ENCODE measurements at places on chromosomes 1 and 21. TPM values are rescaled to one million over a fixed set of nuclear protein-coding genes. Genes with fewer than 3 reads are reported as not detected.

The HMGCS2 gene
- not detected for total RNA-seq

The CD5L gene
- not detected for total RNA-seq

DNA sequence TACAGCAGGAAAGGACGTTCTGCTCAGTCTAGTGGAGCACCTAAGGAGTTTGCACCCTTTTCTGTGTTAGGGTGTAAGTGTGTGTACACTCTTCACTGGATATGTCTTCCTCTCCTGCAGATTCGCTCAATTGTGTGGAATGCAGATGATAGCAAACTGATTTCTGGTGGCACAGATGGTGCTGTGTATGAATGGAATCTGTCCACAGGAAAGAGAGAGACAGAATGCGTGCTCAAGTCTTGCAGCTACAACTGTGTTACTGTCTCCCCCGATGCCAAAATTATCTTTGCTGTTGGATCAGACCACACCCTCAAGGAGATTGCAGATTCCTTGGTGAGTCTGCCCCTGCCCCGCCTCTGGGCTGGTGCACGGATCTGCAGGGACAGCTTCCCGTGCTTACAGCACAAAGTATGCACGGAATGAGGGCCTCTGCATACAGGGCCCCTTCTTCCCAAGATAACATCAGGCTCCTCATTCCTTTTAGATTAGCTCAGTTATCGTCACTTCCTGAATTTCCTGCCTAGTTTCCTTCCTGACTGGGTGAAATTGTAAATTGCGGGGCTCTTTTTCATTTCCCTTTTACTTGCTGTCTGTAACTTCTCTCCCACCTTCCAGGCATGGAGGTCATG is 34.6 kb downstream of the CFAP57 start:
- no peak for DNase-seq

DNA sequence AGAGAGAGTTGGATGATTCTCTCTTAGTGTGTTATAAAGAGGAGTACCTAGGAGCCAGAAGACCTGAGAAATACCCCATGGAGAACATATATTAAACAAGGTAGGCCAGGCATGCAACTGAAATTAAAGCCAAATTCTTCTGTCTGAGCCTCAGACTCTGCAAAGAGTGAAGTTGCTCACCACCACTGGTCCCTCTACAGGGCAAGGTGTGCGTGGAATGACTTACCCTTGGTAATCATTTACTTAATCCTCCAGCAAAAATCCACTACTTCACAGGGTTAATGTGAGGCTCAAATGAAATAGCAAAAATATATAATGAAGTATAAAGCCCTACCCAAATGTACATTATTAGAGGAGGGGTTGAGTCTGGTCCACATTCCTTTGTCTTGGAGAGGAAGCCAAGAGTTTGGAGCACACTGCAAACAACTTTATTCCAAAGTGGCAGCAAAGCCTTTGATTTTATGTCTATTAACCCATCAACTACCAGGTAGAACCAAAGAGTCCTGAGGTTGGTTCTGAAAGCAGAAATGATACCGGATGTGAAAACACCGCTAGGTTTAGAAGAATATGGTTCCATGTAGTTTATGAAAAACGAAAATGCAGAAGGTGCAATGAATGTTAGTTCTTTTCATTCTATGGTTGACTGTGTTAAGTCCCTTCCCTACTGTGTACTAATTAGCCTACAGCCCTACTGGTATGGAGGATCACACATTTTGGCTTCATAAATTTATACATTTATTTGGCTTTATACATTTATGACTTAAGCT is 8.5 kb downstream of the SSR2 start:
- no peak for DNase-seq

DNA sequence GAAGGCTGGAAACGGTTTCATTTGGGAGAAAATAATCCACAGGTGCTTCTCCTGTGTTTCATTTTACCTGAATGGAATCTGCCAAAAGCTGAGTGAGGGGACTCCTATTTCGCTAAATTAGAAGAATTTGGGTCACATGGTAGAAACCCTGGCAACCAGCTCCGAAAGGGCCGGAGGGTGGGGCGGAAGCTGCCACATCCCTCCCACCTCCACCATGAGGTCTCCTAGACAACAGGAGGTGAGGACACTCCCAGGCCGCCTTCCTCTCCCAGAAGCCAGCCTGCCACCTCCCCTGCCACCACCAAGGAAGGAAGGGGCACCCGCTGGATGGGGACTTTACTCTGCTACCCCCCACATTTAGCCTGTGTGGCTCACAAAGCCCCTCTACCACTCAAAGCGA is 199.9 kb upstream of the ZC3H12A start:
- no peak for DNase-seq

GRCh38 chr1:185110145-185110544 is 46.6 kb downstream of the TRMT1L start:
- DNase-seq = no peak

The RIMKLA gene
- total RNA-seq = 3.1 TPM

GRCh38 chr21:39384674-39385298 is 35.9 kb upstream of the HMGN1 start:
- DNase-seq = no peak

DNA sequence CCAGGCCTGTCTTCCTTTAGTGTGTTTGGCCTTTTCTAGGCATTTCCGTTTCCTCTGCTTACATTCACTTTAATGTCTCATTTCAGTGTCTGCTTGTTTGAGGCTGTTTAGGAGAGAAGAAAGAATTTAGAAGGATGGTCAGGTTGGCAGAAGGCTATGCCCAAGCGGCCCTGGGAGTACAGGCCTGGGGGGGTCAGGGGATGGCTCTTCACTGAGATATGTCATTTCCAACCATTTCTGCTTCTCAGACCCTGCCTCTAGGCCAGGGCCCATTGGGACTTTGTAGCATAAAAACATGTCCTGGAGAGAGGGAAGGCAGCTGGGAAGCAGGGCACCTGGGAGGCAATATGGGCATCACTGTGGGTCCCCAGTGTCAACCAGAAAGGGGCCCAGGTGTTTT is 86.0 kb downstream of the DDX20 start:
- DNase-seq = no peak

The SHISA4 gene
- 17.1 TPM for total RNA-seq

- DNase-seq = no peak
These were observed 31.6 kb upstream of the KIF1B start for GRCh38 chr1:10178597-10179405.

- peak; percentile 82 for DNase-seq
These were observed 9.1 kb upstream of the MTFR1L start for GRCh38 chr1:25810341-25811299.

- DNase-seq = no peak
These were observed 1184.1 kb downstream of the AMY1C start for GRCh38 chr1:104933846-104934245.

DNA sequence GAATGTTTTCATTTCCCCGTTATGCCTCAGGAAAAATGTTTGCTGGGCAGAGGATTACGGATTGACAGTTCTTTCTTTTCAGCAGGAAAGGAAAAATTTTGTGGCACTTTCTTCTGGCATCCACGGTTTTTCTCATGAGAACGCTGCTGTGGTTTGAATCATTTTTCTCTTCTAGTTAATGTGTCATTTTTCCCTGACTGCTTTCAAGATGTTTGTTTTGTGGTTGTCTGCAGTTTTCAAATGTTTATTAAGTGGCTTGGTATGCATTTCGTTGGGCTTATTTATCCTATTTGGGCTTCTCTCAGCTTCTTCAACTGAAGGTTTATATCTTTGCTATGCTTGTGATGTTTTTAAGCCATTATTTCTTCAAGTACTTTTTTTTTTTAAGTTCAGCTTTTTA is 359.0 kb downstream of the RGS7 start:
- no peak for DNase-seq

GRCh38 chr1:150567717-150568593 is 11.5 kb downstream of the MCL1 start:
- DNase-seq = peak; percentile 97

DNA sequence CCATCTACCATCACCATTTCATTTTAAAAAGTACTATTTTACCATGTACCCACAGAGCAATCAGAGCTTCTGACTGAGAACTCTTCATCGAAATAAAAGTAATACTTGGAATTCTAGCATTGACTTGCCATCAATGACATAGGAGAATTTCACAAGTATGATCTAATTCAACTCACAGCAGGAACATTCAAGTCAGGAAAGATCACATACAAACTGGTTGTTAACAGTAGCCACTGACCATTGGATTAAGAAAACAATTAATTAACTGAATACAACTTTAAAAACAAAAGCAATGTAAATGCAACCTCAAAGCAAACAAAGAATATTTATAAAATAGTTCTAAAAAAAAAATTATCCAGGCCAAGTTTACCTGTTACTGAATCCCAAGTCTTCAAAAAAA is 18.8 kb downstream of the RNF115 start:
- DNase-seq = no peak

DNA sequence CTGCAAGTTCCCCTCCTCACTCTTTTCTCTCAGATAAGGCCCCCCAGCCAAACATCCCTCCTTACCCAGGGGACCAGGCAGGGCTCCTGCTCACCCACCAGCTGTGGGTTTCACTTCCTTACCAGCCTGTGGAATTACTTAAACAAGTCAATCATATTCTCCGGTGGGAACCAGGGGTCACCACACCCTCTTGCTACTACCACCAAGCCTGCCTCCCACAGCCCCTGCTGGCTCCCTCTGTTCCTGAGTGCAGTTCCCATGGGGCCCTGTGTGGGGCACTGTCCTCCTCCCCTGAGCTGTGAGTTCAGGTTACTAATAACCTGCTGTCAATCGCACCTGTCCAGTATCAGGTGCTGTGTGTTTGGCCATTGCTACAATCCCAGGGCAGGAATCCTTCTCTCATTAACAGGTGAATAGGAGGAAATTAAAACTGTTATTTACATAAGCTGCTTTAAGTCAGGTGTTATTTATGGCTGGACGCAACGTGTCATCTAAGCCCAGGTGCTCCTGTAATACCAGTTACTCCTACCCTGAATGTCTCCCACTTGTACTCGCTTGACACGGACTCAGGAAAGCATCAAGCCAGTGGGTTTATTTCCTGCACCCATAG is 53.1 kb upstream of the LBR start:
- DNase-seq = peak; percentile 73

DNA sequence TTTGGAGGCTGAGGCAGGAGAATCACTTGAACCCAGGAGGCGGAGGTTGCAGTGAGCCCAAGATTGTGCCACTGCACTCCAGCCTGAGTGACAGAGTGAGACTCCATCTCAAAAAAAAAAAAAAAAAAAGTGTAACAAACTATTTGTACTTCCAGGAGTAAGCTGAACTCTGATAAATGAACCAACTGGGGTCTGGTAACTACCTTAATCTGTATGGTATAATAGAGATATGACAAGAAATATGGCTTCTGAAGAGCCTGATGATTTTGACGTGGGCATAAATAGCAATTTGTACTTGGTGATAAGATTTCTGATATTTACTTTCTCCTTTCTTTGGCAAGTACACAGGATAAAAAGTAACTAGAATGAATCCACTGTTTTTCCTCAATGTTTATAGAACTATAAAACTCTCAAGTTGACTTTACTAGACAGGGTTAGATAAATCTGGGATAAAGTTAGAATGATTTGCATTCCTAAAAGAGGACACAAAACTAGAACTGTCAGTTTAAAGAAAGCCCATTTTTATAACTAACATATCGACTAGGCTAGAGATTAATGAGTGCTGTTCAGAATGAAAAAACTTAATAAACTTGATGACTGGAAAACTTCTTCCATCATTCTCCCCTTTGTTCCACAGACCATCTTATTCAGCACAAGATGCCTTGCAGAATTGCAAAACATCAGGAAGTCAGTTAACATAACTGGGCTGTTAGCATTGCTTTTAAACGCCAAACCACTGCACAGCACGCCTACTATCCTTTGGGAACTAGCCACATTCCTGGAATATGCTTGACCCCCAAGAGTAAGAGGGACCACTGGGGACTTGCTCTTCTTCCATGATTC is 51.5 kb upstream of the EDARADD start:
- DNase-seq = no peak

The ZNF593OS gene
- not detected for total RNA-seq

All from sigmoid colon (tissue), 7 donors.